Right ventricle myocardium superior (tissue), 1 donor: ENCODE measurements at places on chromosomes 5 and 9. TPM values are rescaled to one million over a fixed set of nuclear protein-coding genes. Genes with fewer than 3 reads are reported as not detected.

Gene PCDHGA6
- total RNA-seq, result 6.7 TPM

Gene ELOVL7
- total RNA-seq, result 0.73 TPM

DNA sequence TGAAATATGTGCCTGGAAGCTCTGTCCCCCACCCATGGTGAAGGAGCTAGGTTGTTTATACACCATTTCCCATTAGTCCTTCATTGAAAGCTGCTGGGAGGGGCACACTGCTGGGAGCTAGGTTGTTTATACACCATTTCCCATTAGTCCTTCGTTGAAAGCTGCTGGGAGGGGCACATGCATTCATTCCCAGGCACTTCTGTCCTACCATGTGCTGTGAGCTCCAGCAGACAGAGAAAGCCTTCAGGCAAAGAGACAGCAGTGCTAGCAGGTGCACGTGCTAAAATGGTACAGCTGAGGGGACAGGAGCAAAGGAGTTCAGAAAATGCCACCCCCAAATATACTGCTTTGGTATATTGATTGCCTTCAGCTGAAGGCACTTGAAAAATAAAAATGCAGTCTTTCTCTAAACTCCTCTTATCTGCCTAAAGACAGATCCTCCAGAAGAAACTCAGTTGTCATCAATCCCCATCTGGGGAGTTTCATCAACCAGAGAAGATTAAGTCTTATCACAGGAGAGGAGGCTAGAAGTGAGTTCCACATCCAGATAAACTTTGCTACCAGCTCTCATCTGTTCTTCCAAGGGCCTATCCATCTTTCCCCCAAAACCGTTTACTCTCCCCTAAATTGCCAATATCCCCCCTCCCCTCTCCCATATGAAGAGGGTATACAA lies 27.7 kb upstream of the DAPK1 start:
- no peak for DNase-seq

DNA sequence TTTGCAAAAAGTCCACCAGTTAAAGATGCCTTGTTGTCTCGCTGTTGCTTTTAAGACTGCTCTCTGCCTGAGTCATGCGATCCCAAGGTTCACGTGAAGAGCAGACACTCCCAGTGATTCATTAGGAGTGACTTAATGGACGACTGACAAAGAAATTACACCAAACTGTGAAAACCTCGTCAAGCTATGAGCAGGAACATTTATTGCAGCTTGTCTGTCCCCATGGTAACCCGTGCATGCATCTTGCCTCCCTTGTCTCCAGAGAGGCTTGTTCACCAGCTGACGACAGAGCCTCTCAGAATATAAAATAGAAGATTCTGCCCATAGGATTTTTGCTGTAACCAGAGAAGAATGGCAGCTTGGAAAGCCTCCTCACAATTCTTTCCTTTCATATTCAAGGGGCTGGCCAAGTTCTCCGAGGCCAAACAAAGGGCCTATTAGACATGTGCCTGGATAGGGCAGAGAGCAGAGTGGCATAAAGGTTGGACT lies 352.7 kb downstream of the SPOCK1 start:
- DNase-seq, result no peak

GRCh38 chr5:31888564-31888963 lies 249.6 kb downstream of the PDZD2 start:
- DNase-seq, result no peak

DNA sequence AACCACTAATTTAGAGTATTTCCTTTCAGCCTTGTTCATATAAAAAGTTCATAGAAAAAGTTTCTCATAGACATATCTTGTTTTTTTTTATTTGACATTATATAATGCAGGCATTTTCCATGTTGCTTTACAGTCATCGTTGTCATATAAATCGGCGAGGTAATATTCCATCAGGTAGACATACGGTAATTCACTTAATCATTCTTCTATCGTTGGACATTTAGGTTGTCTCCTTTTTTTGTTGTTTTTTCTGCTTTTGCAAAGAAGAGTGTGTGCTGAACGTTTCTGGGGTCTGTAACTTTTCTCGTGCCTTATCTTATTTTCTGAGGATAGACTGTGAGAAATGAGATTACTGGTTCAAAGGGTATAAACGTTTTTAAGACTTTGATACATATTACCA lies 283.6 kb downstream of the ARHGAP26 start:
- DNase-seq, result no peak

DNA sequence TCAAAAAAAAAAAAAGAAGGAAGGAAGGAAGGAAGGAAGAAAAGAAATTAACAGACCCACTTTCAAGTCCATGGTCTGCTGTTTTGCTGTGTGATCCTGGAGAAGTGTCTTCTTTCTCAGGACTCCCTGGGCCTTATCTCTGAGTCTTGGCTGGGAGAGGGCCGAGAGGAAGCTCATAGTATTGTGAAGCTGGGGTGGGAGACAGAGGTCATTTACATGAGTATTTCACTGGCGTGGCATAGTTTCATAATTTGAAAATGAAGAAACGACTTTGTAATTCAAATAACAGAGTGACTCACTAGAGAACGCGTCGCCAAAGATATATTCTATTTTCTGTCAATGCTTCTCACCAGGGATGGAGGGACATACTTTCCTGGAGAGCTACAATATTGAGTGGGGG lies 2.4 kb upstream of the C9orf50 start:
- DNase-seq, result no peak
